RCC 7860 (cell line): ENCODE measurements at places on chromosomes 7 and 10.

- no peak for DNase-seq
Measured at GRCh38 chr7:42453931-42454361, 216.9 kb upstream of the GLI3 start.

- DNase-seq: no peak
Measured at GRCh38 chr10:49170632-49171325, 17.4 kb downstream of the TMEM273 start.

DNA sequence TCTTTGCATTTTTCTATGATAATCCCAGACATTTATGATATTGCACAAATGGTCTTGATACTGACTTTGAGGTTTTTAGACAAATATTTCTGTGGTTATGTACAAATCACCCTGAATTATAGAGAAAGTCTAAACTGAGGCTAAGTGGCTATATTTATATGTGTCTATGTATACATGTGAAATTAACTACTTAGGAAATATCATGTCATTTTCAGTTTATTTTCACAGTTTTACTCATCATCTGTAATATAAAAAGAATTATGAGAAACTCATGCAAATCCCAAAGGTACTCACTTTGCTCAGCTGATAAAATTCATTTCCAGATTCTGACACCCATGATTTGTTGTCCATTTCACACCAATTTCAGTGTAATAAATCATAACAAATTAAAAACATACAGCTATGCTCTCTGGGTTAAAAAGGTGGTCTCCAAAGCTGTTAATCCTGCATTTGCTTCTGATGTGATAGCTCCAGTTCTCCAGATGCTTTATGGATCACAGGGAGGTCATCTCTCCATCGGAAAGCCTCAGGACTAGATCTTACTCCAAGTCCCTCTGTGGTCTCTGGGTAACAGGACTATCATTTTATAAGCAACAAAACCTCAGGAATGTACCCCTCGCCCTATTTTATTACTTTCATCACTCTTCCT lies 673.9 kb downstream of the PARD3 start:
- DNase-seq: no peak

DNA sequence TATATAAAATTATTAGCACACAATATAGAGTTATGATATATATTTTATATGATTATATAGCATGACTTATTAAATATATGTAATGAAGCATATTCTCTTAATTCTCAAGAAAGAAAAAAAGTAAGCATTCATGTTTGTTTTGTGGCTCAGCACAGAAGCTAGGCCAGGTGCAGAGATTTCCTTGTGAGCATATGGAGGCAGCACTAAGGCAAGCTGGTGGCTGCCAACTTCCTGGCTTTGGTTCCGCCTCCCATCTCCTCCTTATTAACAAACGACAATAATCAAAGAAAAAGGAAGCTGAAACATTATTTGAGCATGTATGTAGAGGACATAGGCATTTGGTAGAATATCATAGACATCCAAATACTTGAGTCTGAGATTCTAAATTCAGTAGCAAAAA lies 130.3 kb downstream of the ST7 start:
- no peak for DNase-seq

DNA sequence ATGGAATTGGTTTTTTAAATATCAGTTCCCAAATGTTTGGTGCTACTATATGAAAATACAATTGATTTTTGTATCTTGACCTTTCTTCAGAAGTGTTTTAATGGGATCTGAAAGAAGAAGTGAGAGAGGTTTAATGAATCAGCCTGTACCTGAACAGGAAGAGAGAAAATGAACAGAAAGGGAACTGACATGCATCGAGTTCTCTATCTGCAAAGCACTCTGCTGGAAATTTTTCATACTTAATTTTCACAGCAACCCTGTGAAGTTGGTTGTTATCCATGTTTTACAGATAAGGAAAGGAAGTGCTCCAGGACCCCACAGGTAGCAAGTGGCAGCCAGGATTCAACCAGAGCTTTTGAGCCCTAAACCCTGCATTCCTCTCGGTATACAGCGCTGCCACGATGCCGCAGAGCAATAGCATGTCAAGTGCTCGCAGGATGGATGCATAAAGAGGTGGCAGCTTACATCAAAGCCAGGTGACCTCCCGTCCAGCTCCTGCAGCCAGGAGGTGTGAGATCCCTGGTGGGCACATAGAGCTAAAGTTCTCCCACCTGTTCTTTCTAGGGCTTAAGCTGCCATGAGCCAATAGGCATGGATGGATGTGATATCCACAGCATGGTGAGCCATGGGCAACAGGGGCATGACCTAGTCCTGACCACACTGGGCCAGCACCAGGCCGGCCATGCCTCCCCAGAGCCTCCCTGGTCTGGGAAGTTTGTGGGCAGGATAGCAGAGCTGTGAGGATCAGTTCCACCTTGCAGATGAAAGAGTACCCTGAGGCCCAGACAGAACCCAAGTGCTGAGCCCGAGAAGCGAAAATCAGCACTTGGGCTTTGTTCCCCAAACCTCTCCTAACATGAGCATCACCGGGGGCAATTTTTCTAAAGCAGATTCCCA lies 57.2 kb downstream of the CALML3 start:
- no peak for DNase-seq

DNA sequence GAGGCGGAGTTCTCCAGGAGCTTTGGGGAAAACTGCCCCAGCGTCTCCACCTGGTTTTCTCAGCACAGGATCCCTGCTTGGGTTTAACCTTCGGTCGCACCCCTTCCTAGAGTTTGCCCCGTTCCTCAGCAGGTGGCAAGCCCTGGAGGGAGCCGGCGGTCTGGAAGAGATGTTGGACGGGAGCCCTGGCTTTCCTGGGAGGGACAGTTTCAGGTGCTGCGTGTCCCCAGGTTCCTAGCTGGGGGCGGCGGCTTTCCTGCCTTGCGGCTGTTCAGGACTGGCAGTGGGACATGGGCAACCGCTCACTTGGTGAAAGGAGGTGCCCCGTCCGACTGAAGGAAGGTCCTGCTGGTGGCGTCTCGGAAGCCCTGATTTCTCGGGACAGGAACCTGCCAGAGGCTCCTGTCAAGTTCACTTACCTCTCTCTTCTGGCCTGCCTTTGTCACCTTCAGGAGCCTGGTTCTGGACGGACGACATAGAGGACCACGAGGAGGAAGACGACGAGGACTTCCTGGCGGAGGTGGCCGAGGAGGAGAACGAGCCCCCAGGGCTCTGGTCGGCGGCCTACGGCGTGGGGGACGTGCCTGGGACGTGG lies 14.8 kb downstream of the ZNF316 start:
- DNase-seq: no peak

DNA sequence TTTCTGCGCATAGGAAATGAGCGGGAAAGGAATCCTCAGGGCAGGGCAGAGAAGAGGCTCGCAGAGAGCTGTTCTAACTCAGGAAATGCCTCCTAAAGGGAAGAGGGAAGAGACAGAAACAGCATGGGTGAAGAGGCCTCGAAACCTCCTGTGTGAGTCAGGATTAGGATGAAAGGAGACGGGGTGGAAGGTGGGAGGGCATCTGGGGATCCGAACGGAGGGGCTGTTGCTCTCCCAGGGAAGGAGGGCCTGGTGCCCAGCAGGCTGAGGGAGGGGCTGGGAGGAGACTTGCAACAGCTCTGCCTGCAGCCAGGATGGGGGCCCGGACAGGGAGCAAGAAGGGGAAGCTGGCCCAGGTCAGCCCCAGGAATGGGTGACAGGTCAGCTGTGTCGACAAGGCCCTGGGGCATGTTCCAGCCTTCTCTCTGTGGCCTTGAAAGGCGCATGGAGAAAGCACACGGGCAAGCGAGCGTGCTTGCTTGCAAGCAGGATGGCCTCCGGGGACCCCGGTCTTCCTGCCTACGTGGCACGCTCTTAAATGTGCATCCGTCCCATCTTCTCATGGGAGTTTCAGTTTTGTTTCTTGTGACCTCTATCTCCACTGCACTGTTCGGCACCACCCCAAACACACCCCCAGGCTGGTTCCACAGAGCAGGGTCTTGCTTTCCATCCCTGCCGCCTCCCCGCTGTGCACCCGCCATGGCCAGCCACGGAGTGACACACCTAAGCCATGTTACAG lies 63.5 kb downstream of the HIPK2 start:
- no peak for DNase-seq

DNA sequence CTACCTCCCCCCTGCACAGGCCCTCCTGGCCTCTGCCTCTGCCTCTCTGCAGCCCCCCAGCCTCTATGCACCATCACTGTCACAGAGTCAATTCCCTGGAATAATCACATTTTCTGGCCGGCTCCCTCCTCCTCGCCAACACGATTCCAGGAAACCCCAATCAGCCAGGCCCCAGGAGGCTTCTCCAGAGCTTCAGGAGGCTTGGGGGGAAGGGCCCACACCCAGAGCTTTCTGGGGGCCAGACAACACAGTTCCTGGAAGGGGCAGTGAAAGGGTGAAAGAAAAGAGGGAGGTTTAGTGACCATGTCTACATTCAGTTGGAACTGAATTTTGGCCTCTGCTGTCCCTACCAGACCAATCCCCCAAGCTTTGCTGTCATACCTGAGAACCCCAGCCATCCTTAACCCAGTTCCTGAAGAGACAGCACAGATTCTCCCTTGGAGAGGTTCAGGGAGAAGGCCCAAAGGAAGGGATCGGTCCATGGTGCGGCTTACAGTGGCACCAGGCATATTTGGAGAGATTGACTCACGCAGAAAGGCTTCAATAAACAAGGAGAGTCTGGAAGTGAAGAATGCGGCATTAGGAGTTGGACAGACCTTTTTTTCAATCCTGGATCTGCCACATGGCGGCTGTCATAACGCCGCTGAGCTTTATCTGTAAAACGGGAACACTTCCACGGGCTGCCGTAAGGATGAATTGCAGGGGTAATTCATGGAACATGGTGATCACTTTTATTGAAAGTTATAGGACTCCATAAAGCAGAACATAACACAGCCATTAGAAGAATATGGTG lies 89.0 kb downstream of the NEURL1 start:
- no peak for DNase-seq

DNA sequence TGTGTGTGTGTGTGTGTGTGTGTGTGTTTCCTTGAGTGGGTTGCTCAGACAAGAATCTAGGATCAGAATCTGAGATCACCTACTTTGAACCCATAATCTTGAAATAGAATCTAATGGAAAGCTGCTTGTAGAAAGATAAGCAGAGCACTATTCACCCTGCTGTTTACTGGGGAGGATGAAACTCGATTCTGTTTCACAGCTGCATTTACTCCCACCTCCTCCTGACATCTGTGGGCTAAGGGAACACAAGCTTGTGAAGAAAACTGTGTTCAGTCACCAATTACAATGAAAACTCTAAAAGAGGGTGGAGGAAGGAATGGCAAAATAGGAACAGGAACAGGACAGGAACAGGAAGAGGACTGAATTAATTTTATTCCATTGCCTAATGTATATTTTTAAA lies 269.5 kb downstream of the TSPAN12 start:
- DNase-seq: no peak

GRCh38 chr10:127550861-127551260 lies 1.8 kb downstream of the NPS start:
- DNase-seq: no peak

- DNase-seq: peak; percentile 93
Measured at GRCh38 chr10:99395750-99396445, 34.5 kb downstream of the GOT1 start.

GRCh38 chr7:7810826-7811225 lies 92.4 kb upstream of the RPA3 start:
- DNase-seq: no peak

GRCh38 chr7:152086513-152086912 lies 61.0 kb downstream of the GALNT11 start:
- DNase-seq: no peak

DNA sequence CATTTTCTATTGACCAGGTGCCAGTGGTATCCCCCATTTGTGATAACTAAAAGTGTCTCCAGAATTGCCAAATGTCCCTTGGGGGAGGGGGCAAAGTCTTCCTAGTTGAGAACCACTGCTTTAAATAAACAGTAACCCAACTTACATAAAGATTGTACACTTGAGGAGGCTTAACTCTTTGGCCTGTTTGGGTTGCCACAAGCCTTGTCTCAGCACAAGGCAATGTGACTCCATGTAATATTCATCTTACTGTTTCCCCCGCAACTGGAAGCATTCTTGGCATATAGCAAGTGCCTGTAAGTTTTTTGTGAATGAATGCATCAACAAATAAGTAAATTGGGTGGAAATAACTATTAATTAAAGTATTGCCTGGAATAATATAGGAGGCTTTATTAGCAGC lies 108.3 kb downstream of the ANK3 start:
- DNase-seq: no peak

- no peak for DNase-seq
Measured at GRCh38 chr7:47771336-47771989, 176.8 kb downstream of the PKD1L1 start.

GRCh38 chr10:101466016-101466912 lies 112.3 kb downstream of the BTRC start:
- DNase-seq: no peak

DNA sequence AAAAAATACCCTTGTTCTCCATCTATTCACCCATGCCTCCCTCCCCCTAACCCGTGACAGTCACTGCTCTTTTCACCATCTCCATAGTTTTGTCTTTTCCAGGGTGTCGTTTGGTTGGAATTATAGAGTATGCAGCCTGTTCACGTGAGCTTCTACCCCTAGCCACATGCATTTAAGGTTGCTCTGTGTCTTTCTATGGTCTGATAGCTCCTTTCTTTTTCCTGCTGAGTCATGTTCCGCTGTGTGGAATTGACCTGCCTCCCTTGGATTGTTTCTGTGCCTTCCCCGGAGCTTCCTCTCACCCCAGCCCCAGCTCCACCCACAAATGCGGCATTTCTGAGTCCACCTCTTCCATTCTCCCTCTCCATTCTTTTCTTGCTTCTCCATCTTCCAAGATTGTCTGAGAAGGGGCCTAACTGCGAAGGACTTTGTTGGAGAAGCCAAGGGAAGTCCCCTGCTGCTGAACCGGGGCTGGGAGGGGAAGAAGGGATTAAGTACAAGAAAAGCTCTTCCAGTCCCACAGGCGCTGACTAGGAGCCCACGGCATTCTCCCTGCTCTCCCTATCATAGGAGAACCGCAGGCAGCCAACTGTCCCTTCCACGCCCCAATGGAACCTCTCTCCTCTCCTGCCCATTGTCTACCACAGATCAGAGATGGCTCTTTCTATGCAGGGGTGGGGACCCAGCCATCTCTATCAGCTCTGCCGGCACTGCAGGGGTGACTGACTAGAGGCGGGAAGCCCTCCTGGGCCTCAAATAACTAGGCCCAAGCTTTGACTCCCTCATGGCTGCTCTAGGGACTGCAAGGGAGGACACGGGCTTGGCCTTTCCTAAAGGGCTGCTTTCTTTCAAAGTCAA lies 87.5 kb upstream of the ANLN start:
- DNase-seq: peak; percentile 91

GRCh38 chr7:76383089-76383944 lies 24.5 kb upstream of the YWHAG start:
- DNase-seq: no peak

DNA sequence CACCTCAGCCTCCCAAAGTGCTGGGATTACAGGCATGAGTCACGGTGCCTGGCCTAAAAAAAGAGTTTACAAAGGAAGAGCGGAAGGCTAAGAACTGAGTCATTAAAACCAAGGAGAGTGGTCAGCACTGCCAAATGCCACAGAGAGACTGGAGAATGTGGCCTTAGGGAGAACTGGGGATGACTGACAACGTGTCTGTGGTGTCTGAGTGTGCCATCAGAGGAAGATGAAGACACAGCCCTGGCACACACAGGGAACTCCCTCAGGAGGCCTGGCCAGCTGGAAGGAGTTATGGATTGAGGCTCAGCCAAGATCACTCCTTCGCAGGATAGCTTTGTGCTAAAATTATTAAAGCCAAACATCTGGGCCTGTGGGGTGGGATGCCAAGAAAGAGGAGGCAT lies 3.9 kb upstream of the INA start:
- peak; percentile 97 for DNase-seq

GRCh38 chr10:1396297-1396635 lies 340.1 kb downstream of the WDR37 start:
- DNase-seq: no peak
